AML-193 (cell line): ENCODE measurements at places on chromosomes 1 and 21.

GRCh38 chr1:154240294-154240833 is 19.6 kb downstream of the UBAP2L start:
- DNase-seq, result no peak

GRCh38 chr1:90614872-90615271 is 102.2 kb downstream of the BARHL2 start:
- no peak for DNase-seq

DNA sequence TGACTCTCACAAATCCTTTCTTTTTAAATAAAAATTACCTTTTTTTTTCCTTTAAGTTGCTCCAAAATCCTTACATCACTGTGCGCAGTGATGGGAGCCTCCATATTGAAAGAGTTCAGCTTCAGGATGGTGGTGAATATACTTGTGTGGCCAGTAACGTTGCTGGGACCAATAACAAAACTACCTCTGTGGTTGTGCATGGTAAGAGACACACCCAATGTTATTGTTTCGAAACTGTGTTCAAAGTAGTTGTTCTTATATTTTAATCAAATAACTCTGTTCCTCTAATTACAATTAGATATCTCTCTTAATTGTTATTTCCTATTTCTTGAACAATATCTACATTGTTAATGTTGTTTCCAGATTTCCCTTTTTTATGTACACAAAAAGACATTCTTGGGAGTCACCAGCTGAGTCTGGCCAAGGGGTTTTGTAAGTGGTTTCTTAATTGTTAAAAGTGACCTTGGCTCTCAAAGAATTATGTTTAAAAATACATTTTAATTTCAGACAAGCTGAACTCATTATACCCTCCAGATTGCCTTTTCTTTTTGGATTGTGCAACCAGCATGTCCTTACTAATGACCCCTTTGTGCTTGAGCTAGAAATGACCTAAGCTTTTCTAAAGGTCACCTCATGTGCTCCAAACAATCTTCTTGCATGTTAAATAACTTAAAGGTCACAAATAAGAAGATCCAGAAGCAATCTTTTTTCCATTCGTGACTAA is 250.1 kb downstream of the HMCN1 start:
- DNase-seq, result no peak

DNA sequence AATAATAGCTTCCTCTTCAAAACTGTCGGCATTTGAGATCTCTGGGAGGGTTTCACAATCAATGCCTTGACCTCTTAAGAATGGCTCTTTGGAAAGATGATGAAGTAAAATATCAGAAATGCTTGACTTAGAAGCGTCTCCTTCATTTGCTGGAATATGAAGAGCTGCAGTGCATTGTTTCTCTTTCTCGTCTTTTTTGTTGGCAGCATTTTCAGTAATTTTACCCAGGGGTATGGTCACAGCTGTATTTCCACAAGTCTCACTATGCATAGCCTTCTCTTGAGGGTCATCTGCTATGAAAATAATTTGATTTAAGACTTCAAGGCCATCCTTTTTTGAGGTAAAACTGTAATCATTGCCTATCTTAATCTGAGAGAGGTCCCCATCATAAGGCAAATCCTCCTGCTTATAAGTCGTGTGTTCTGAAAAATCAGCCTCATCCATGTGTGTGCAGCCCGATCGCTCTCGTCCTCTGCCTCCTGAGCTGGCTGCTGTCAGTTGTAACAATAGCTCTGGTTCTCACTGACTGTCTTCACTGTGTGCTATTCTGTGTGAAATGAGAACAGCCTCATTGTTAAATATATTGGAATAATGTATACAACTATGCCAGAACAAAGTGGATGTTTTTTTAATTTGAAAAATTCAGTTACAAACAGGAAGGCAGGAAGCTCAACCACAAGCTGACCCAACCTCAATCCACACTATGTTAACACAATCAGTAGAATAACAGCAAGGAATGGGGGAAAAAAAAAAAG is 4.5 kb downstream of the AKNAD1 start:
- DNase-seq, result peak; percentile 58

- DNase-seq, result no peak
Observed at GRCh38 chr1:19793360-19794046, 6.2 kb downstream of the TMCO4 start.
